Dermis lymphatic vessel endothelial cell (primary cell): ENCODE measurements at places on chromosomes 13 and 19. TPM values are rescaled to one million over a fixed set of nuclear protein-coding genes. Genes with fewer than 3 reads are reported as not detected.

The SOHLH2 gene
- 0.11 TPM in 1 of 2 replicates, not detected in the other for total RNA-seq

The COX7A1 gene
- total RNA-seq, result 39.0 and 65.5 TPM in 2 replicates

The SERTAD1 gene
- 20.7 and 22.3 TPM in 2 replicates for total RNA-seq

The LRRC63 gene
- under 0.01 TPM in 1 of 2 replicates, not detected in the other for total RNA-seq

The OSCAR gene
- not detected in 2 replicates for total RNA-seq

The NDUFA13 gene
- 235 and 256 TPM in 2 replicates for total RNA-seq

The RNF225 gene
- total RNA-seq, result 0.09 TPM in 1 of 2 replicates, not detected in the other
